Activated CD8-positive, alpha-beta memory T cell treated with anti-CD3 and anti-CD28 coated beads, Interleukin-2, amount 10 ng/mL, durations not matched to agents 7 days and 5 days (primary cell): ENCODE measurements at places on chromosomes 4 and X. TPM values are rescaled to one million over a fixed set of nuclear protein-coding genes. Genes with fewer than 3 reads are reported as not detected.
A peak's percentile ranks its signal among the peaks of the same experiment; 100 is the strongest.

DNA sequence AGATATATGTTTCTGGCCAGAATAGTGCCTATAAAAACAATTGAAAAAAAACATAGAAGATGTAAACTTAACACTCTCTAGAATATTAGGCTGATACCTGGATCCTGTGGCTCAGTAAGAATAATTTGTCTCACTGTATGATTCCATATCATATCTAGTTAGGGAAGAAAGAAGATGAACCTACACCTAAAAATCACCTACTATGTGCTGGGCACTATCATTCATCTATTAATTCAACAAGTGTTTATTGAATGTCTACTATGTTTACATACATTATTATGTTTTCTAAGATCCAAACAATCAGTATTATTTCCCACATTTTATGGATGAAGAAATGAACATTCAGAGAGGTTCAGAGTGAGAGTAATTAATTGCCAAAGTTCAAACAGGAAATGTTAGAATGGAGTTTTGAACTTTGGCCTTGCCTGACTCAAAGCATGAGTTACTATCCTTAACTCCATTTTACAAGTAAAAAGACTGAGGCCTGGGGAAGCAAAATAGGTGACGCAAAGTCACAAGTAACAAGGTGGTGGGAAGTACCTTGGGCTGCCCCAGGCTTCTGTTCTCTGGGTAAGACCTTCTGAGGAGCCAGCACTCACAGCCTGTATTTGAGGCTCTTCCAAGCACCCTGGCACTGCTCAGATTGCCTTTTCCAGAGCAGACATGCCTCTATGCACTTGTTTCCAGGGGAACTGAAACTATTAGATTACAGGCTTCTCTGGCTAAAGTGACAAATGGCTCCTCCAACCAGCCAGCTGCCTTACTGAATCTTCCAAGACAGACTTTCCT lies 111.1 kb upstream of the ACSL4 start:
- H3K36me3 ChIP-seq = no peaks in the 10 kb centered on the region
- H3K27ac ChIP-seq = no peak overlapping the region
- peaks cover 13% of the 10 kb centered on the region for H3K4me1 ChIP-seq
- H3K27me3 ChIP-seq = no peaks in the 10 kb centered on the region
- no peak overlapping the region for H3K4me3 ChIP-seq

GRCh38 chr4:47873877-47874541 lies 36.1 kb upstream of the CORIN start:
- no peak for DNase-seq
- peaks cover 54% of the 10 kb centered on the region for H3K36me3 ChIP-seq
- no peak overlapping the region for H3K4me3 ChIP-seq
- peaks cover 11% of the 10 kb centered on the region for H3K4me1 ChIP-seq
- H3K27me3 ChIP-seq = no peaks in the 10 kb centered on the region

DNA sequence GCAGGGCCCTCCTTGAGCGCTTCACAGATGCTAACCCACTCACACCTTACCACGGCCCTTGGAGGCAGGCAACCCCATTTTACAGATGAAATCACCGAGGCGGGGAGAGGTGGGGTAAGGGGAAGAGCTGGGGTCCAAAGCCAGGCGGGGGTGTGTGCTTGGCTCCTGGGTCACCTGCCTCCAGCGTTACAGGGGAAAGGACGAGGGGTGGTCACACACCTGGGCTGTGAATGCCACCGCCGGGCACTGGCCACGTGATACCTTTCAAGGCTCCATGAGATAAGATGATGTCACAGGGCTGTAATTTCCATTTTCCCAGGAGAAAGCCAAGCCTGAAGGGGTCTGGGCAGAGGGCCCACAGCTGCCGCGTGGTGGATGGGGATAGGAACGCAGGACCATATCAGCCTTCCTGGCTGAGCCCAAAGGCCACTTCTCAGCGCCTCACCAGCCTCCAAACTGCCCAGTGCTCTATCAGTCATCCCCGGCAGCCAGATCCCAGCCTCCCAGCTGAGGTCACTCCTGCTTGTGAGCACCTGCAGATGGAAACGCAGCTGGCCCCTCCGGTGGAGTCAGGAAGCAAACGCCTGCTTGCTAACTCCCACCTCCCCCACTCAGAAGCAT lies 62.4 kb upstream of the CRMP1 start:
- H3K27ac ChIP-seq = peak overlapping the region; percentile 58
- H3K4me3 ChIP-seq = no peak overlapping the region
- H3K4me1 ChIP-seq = peaks cover 16% of the 10 kb centered on the region
- no peaks in the 10 kb centered on the region for H3K27me3 ChIP-seq
- H3K36me3 ChIP-seq = no peaks in the 10 kb centered on the region

DNA sequence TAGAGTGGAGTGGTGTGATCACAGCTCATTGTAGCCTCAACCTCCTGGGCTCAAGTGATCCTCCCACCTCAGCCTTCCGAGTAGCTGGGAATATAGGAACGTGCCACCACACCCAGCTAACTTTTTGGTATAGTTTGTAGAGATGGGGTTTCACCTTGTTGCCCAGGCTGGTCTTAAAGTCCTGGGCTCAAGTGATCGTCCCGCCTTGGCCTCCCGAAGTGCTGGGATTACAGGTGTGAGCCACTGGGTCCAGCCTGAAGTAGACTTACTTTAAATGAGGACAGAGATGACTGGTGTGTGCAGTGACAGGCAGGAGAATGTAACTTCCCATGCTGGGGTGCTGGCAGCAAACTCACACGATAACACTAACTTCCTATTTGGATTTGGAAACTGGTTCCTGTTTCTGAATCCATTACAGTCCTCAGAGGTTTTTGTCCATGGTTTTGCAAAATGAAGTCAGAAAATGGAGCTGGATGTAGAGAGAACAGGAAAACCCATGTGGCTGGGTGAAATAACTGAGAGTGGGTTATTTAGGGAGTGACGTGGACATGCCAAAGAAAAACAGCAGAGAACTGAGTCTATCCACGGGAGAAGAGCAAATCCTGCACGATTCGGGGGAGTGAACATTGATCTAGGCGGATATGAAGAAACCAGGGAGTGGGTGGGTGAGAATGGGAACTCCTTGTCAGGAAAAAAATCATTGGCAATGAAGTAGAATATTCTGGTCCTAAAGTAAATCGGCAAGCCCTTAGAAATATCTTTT lies 95.6 kb downstream of the GATB start:
- no peaks in the 10 kb centered on the region for H3K36me3 ChIP-seq
- no peak overlapping the region for H3K4me3 ChIP-seq
- peaks cover 11% of the 10 kb centered on the region for H3K4me1 ChIP-seq
- no peak overlapping the region for H3K27ac ChIP-seq
- H3K27me3 ChIP-seq = no peaks in the 10 kb centered on the region

GRCh38 chr4:27742816-27743215 lies 882.2 kb downstream of the STIM2 start:
- DNase-seq = no peak
- no peaks in the 10 kb centered on the region for H3K36me3 ChIP-seq
- no peaks in the 10 kb centered on the region for H3K4me1 ChIP-seq
- no peak overlapping the region for H3K4me3 ChIP-seq
- H3K27me3 ChIP-seq = no peaks in the 10 kb centered on the region
- H3K27ac ChIP-seq = no peak overlapping the region

GRCh38 chr4:111992351-111993168 lies 152.7 kb upstream of the FAM241A start:
- H3K4me1 ChIP-seq = no peaks in the 10 kb centered on the region
- H3K4me3 ChIP-seq = no peak overlapping the region
- H3K27me3 ChIP-seq = peaks cover 10% of the 10 kb centered on the region
- H3K27ac ChIP-seq = no peak overlapping the region
- no peaks in the 10 kb centered on the region for H3K36me3 ChIP-seq

GRCh38 chr4:169952236-169953002 lies 73.8 kb downstream of the MFAP3L start:
- H3K27me3 ChIP-seq = peaks cover 6% of the 10 kb centered on the region
- H3K4me1 ChIP-seq = no peaks in the 10 kb centered on the region
- no peak overlapping the region for H3K27ac ChIP-seq
- H3K36me3 ChIP-seq = no peaks in the 10 kb centered on the region

DNA sequence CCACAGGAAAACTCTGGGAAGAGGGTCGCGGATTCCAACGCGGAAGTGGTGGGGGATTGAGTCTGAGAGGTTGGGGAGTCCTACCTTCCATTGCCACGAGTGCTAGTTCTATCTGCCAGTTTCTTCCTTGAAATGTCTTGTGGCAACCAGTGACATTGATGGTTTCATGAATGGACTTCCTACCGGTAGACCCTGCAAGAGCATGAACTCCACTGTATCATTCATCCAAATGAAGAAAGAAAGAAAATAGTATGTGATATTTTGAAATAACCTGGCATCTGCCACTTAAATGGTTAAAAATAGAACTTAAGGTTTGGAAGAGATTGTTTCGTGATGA lies 1.1 kb upstream of the SLC10A7 start:
- H3K36me3 ChIP-seq = no peaks in the 10 kb centered on the region
- no peaks in the 10 kb centered on the region for H3K27me3 ChIP-seq
- no peak overlapping the region for H3K27ac ChIP-seq
- no peak overlapping the region for H3K4me3 ChIP-seq

Gene KCND1
- 2.9 TPM for total RNA-seq

Gene TSPAN5
- total RNA-seq = 25.0 TPM

Gene MGARP
- not detected for total RNA-seq

Gene CXXC4
- not detected for total RNA-seq
